NCI-H187 (cell line): ENCODE measurements at places on chromosomes 1 and 21.

DNA sequence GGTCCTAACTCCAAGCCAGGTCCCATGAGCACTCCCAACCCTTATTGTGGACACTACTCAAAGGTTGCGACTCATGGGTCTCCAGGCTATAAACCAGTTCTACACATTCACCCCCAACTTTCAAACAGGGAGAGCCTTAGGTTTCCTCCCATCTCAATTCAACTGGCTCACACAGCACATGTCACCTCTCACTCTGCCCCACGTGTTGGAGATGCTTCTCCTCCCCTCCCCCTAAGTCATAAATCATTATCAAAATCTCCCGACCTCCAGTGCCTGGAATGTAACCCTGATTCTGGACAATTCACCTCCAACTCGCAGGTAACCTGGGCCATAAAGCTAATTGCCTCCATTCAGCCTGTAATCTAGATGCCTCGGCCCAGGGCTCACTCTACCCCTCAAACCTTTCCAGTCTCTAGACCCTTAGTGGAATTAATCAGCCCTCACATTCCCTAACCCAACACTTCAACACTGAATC, 595 bp downstream of the AK2 start:
- no peak for DNase-seq

DNA sequence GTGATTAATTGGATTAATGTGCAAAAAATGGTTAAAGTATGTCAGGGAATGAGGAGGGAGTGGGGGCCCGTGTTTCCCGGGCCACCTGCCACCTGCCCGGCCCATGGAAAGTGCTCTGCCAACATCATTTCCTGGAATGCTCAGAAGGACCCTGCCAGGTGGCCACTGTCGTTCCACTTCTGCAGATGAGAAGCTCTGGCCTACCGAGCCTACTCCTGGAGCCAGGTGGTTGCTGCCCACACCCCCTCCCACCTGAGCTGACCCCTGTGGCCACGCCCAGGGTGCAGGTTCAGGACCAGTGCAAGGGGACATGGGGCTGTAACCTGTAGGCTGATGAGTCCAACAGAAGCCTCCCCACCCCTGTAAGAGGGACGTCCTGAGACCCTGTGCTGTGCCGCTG, 99.7 kb downstream of the PRDM16 start:
- DNase-seq, result no peak

DNA sequence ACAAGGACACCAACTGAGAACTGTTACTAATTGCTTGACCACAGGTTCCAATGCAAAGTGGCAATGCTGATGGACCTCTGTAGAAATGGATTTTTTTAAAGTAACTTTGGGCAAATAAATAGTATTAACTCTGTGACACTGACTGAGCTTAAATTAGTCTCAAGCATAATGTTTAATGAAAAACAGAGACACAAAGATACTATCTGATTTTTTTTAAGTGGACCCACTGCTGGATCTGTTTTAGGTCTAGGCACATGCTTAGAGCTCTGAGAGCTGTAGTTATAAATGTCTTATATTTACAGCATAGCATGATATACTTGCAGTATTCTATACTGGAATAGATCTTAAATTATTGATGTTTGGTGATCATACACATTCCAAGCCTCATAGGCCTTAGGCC, 481.6 kb upstream of the LRRC7 start:
- DNase-seq, result no peak

GRCh38 chr21:41065539-41065938, 102.4 kb upstream of the BACE2 start:
- DNase-seq, result no peak

GRCh38 chr1:245843101-245843500, 664.0 kb downstream of the SMYD3 start:
- no peak for DNase-seq

GRCh38 chr1:95094923-95095322, 22.2 kb upstream of the ALG14 start:
- DNase-seq, result no peak

- DNase-seq, result no peak
These were observed 1.2 kb downstream of the PABPC4 start for GRCh38 chr1:39575191-39576015.

- peak; percentile 18 for DNase-seq
These were observed 780 bp downstream of the HIVEP3 start for GRCh38 chr1:41917835-41918449.

- DNase-seq, result no peak
These were observed 33.8 kb upstream of the ID3 start for GRCh38 chr1:23593042-23593521.
